Thoracic aorta (tissue), 2 donors: ENCODE measurements at places on chromosomes 13 and 19.

GRCh38 chr19:12796146-12797071 lies 5.1 kb downstream of the JUNB start:
- DNase-seq: no peak

GRCh38 chr13:106275446-106276032 lies 259.9 kb downstream of the EFNB2 start:
- DNase-seq: no peak

- peak; percentile 54 for DNase-seq
These were observed 16.8 kb downstream of the SPC24 start for GRCh38 chr19:11138601-11139300.

GRCh38 chr19:42253245-42254088 lies 1.5 kb downstream of the ERF start:
- no peak for DNase-seq

DNA sequence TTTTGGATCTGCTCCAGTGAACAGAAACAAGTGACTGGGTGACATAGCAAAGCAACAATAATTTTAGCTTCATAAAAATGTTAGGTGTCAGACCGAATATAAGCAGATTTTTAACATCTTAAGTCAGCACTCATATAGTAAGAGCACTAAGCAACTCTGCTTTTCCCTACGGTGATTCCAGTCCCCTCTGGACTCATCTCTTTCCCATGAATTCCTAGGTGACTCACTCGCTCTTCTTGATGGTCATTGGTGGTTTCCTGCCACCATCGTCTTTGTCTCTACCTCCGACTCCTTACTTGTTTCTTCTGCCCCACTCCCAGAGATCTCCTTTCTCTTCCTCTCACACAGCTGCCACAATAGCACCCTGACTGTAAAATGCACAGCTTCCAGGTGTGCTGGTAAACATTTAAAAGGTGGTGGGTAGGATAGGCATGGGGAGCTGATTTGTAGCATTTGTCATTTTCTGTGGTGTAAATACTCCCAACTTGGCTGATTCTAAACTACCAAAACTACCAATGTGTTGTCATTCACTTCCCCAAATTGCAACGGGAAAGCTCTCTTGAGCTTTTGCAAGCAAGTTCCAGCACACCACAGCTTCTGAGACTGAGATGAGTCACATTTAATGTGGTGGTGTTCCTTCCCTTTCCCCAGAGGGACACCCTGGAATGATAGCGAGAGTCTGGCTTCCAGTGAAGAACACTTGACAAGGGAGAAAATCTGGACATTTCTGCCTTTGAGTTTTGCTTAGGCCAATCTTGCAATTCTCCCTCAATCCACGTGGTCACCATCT lies 42.8 kb upstream of the CLDN10 start:
- DNase-seq: no peak

DNA sequence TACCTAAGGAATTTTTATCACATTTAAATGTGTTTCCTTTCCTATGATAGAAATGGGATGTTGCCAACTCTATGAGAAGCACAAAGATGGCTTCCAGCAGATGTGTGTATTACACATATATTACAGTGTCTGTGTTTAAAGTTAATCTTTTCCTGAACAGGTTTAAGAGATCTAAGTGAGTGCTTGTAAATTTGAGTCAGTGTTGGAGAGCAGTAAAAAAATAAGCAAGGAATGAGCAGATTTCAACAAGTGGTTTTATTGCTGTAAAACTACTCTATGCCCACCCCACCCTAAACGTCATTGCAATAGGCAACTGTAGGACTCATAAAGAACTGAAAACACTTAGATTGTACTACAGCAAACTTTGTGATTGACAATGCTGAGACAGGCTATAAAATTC lies 248.7 kb downstream of the KLF5 start:
- DNase-seq: no peak

- no peak for DNase-seq
These were observed 60.2 kb upstream of the RAP2A start for GRCh38 chr13:97373787-97374186.

DNA sequence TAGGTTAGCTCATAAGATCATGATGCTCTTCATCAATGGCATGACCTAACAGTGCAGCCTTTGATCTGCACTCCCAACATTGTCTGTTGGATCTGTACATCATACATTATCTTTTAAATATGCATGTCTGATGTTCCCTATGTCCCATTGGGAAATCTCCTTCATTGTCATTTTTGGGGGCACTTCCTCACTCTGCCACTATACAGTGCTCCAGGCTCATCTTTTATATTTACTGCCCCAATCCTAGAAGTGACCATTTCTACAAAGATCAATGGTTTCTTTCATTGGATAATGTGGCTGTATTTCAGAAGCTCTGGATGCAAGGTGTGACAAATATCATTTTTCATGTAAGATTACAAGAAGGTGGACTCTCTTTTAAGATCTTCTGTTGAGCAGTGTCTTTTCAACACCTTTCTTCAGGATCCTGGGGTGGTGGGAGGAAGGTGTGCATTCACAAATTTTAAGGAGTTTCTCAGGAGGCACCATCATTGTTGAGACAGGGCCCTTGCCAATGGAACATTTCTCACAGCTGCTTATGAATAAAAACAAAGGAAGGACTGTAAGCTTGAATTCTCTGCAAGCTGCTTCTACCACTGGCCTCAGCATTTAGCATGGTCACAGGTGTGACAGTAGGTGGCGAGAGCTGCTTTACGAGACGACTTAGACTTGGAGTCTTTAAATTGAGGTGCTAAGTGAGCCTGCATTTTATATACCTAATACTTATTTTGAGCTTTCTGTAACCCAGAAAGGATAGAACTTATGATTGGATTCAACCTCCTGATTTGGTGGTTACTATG lies 403.0 kb downstream of the LMO7 start:
- no peak for DNase-seq

- no peak for DNase-seq
These were observed 261.8 kb downstream of the KLF12 start for GRCh38 chr13:73872397-73872796.

DNA sequence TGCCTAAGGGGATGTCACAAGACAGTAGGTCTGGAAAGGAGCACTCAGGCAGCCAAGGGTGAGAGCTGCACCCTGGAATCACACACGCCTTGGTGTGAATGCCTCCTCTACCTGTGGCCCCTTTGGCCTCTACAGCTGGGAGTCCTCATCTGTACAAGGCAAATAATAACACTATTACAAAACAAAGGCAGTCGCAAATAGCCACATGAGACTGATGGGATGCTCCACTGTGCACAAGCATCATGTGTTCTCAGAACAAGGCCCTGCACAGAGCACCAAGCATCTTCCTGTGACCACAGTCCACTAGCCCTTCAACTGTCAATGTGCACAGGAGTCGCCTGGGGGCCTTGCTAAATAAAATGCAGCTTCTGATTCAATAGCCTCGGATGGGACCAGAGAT lies 44.6 kb upstream of the HNRNPA1L2 start:
- no peak for DNase-seq

DNA sequence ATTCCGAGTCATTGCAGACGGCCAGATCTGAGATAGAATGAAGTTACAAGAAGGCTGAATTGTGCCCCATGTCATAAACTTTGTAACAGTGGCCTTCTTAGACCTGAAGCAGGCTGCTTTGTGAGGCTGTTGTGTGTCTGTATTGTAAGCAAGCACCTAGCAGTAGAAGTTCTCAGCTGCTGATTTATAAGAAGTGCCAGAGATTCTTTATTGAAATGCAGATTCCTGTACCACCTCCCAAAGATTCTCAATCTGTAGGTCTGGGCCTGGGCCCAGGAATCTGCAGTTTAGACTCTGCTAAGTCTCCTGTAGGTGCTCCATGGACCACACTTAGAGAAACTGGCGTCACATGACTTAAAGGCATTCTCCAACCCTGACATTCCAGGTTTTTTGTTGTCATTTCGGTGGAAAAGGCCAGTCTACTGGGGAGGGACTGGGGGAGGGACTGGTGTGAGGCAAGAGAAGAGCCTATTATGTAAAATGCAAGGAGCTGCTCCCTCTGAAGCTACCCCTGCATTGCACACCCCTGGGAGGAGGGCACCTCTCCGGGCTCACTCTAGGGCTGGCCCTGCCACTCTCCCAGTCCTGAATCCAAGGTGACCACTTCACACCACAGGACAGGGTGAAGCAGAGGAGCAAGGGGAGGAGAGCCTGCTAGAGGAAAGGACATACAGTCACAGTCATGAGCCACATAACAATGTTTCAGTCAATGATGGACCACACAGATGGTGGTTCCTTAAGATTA lies 769 bp upstream of the TMEM272 start:
- no peak for DNase-seq

- no peak for DNase-seq
These were observed 5.0 kb downstream of the RNF113B start for GRCh38 chr13:98171900-98172589.

GRCh38 chr19:14147797-14148605 lies 11.6 kb upstream of the ASF1B start:
- no peak for DNase-seq

GRCh38 chr13:104286566-104287290 lies 1220.5 kb upstream of the SLC10A2 start:
- DNase-seq: no peak

- DNase-seq: no peak
These were observed 21.3 kb upstream of the TINCR start for GRCh38 chr19:5588906-5589676.
